CD4-positive, alpha-beta memory T cell (primary cell): ENCODE measurements at places on chromosomes 2 and 18.

- no peak for DNase-seq
Measured at GRCh38 chr2:168457190-168457895, 1.3 kb downstream of the CERS6 start.

GRCh38 chr2:46378616-46379015, 81.4 kb downstream of the EPAS1 start:
- DNase-seq: no peak

- no peak for DNase-seq
Measured at GRCh38 chr2:173922760-173923159, 42.4 kb downstream of the SP3 start.

GRCh38 chr2:173483137-173483536, 128.5 kb downstream of the CDCA7 start:
- DNase-seq: no peak

DNA sequence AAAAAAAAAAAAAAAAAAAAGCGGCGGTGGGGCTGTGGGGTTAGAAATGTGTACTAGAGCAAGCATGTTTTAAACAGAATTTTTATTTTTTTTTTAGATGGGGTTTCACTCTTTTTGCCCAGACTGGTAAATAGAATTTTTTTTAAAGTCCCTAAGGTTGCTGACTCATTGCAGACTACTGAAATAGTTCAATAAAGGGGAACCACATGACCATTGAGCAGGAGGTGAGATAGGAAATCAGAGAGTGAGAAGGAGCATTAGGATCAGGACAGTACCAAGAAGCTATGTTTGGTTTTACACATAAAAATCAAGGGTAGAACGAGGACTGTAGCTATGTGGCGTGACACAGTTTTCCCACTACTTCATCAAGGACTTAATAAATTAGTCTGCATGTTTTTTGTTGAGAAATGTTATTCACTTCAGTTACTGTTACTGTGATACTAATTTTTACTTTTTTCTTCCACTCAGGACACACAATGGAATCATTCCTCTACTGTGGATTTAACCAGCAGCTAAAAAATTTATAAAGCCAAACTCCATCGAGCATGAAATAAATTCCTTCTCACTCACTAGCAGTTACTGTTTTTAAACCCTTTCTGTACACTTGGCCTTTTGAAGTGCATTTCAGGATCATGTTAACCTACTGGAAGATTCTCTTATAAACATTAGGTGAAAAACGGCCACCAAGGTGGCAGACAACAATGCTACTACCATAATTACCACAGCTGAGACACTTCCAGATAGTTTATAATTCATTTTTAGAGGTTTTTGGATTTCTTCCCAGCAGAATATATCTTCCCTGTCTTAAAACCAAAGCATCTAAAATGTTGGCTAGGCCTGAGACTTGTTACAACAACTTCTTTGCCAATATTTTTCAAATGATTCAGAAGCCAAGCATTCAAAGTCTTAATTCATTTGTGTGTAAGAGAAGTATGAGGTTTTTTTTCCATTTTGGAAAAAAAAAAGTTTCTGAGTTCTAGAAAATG, 33.2 kb downstream of the LAMA1 start:
- DNase-seq: no peak

- no peak for DNase-seq
Measured at GRCh38 chr18:2958819-2959298, 54.1 kb downstream of the LPIN2 start.

DNA sequence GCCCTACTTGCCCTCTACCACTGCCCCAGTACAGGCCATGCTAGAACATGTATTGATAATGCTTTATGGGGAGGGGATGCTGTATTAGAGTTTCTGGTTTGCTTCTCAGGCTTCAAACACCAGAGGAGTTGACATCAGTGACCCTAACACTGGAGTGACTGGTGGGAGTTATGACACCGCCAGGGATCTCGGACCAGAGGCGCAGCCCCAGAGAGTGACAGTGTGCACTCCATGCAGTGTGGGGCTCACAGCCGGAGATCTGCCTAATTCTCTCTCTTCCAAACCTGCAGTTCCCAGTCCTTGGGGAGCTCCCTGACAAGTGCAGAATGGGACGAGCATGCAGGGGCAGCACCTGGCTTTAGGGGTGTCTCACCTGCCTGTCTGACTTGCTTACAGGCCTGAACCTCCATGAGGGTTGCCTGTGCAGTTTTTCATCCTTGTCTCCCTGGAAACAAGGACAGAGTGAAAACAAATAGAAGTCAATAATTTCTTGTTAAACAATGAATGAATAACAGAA, 244.9 kb upstream of the MYT1L start:
- DNase-seq: no peak

GRCh38 chr2:178811901-178812300, 4.7 kb upstream of the TTN start:
- DNase-seq: no peak

DNA sequence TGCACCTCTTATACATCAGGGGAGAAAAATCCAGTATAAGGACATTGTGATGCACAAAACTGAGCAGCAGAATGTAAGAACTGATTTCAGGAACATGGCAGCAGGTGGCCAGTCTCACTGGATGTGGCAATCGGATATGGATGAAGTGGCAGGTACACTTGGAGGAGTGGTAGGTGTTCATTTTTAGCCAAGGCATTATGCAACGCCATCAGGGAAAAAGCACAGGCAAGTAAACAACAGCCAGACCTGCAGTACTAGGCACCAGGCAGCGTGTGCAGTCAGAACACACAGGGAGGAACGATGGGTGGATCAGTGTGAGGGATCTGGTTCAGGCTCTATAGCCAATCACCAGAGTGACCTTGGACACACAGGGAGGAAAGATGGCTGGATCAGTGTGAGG, 77.4 kb upstream of the GCFC2 start:
- no peak for DNase-seq

GRCh38 chr2:119259296-119259860, 35.7 kb downstream of the STEAP3 start:
- DNase-seq: no peak

DNA sequence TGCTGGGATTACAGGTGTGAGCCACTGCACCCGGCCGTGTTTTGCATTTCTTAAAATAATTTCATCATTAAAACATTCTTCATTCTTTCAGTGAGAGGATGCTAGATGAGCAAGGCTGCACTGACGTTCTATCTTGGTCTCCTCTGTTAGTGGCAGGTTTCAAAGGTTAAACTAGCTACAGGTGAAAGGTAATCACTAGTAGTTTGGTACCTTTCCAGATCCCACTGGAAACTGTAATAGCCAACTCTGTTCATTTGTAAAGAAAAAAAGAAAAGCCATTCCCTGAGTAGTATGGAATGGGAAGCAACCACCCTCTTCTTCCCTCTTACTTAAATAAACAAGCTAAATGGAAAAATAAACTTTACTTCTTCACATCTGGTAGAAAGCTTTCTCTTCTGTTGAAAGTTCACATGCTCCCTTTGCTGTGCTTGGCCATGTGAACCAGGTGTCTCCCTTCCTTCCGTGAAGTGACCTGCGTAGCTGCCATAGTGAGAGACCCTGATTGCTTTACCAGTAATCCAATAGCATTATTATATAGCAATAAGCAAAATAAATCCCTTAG, 94.0 kb downstream of the GREB1L start:
- DNase-seq: no peak

DNA sequence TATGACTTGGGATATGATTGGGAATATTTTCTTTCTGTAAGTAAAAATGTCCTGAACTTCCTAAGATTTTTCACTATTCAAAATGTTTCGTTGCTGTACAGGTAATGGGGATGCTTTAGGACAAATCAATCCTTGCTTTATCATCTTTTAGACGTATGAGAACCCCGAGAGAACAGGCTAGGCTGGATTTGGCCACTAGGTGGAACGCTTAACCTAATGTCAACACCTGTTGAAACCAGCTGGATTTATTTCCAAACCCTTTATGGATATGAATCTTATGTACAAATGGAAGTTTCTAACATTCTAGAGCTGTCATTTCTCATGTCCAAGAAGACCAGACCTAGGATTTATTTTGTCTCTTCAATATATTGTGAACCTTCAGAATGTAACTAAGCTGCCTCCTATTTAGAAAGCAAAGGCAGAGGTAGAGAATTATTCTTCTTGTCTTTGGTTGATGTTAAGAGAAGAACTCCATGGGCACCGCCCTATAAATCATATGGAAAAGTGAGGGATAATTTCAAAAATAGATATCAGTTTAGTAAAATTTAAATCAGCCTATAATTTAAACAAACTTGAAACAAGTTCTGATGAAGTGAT, 96.7 kb downstream of the PMAIP1 start:
- DNase-seq: no peak

DNA sequence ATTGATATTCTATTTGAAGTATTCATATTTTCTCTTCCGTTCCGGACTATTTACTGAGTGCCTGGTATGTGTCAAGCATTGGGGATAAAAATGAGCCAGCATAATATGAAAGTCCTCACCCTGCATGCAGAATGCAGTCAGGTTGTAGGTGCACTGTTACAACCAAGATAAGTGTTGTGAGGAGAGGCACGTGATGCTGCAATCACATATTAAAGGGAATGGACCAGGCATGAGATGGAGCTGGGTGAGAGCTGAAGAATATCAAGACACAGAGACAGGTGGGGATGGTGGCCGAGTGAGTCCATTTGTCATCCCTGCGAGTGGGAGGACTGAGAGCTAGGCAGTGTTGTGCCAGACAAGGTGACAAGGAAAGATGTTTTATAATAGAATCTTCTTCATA, 52.3 kb downstream of the MFSD6 start:
- DNase-seq: no peak

DNA sequence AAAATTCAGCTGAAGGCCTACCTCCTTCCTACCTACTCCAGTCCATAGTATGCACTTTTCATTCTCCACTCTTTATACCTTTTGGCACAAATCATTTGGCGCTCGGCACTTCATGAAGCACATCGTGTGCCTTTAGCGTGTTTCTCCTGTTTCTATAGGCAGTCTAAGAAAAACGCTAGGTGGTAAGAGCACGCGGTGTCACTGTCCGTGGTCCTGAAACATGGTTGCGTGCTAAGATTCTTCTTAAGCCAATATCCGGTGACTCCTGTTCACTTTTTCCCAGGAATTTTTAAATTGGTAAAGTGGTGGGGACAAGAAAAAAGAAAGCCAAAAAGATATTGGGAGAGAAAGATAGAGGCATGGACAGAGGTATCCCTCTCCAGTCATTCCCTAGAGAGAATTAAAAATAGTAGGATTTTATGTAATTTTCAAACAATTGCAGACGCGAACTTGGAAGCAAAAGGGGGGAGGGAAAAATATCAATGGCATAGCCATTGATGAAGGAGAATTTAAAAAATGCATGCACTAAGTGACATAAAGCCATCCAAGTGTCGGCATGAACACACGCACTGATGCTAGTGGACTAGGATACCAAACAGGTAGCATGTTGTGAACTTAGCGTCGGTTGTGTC, 1.4 kb upstream of the CTNNA2 start:
- DNase-seq: no peak

DNA sequence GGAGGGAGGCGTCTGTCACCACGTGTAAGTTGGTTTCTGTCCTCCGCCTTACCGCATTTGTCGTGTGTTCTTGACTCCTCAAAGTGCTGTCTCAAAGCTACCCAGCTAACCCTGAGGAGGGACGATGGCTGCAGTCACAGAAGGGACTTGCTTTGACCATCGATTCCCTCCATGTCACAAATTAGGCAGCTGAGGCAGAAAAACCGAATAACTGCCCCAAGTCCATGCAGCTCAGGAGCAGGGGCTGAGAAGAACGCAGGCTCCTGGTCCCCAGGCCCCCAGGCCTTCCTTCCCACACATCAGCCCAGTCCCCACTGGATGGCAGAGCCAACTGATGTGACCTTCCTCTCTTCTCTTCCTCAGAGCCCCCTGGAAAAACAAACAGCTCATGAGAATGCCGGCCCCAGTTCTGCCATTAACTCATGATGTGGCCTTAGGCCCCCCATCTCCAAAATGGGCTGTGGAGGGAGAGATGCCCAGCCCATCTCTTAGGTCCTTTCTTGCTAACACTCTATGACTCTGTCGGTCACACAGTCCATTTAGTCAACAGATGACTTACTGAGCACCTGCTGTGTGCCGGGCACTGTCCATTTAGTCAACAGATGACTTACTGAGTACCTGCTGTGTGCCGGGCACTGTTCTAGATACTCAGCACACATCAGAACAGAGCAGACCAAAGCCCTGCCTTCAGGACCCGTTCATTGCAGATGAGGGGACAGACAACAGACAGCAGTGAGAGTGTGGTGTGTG, 19.6 kb downstream of the MTERF4 start:
- DNase-seq: no peak

DNA sequence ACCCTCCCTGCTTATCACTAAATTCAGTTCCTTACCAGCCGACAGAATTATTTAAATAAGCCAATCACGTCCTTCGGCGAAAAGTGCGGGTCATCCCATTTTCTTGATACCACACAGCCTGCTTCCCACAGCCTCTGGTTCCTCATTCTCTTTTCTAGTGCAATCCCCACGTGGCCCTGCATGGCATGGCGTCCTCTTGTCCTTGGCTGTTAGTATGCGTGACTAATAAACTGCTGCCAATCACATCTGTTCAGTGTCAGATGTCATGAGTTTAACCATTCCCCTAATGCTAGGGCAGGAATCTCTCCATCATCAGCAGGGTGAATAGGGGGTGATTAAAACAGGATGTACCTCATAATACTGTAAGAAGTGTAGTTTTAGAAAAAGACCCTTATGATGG, 62.8 kb upstream of the TSPYL6 start:
- DNase-seq: no peak

DNA sequence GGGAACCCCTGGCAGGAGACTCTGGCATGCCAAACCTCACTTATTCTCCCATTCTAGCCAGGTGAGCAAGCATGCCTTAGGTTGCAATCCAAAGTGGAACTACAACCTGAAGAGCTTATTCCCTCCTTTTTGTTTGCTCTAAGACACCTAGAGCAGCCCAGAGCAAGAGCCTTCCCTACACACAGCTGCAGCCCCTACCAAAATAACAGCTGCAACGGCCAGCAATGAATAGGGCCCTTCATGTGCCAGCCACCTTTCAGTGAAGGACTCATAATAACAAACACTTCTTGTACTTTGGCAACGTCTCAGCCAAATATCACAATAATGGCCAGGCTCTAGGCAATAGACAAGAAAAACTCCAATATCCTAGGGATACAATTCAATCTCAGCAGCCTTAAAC, 178.7 kb downstream of the ALK start:
- DNase-seq: no peak

DNA sequence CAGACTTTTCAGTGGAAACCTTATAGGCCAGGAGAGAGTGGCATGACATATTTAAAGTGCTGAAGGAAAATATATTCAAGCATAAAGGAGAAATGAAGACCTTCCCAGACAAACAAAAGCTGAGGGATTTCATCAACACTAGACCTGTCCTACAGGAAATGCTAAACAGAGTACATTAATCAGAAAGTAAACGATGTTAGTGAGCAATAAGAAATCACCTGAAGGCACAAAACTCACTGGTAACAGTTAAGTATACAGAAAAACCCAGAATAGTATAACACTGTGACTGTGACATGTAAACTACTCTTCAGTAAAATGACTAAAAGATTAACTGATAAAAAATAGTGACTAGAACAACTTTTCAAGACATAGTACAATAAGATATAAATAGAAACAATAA, 87.4 kb downstream of the ATP8B1 start:
- no peak for DNase-seq

GRCh38 chr2:27356056-27356381, 545 bp downstream of the GTF3C2 start:
- no peak for DNase-seq
